ENCODE measurements at places on chromosomes 3 and 15.

DNA sequence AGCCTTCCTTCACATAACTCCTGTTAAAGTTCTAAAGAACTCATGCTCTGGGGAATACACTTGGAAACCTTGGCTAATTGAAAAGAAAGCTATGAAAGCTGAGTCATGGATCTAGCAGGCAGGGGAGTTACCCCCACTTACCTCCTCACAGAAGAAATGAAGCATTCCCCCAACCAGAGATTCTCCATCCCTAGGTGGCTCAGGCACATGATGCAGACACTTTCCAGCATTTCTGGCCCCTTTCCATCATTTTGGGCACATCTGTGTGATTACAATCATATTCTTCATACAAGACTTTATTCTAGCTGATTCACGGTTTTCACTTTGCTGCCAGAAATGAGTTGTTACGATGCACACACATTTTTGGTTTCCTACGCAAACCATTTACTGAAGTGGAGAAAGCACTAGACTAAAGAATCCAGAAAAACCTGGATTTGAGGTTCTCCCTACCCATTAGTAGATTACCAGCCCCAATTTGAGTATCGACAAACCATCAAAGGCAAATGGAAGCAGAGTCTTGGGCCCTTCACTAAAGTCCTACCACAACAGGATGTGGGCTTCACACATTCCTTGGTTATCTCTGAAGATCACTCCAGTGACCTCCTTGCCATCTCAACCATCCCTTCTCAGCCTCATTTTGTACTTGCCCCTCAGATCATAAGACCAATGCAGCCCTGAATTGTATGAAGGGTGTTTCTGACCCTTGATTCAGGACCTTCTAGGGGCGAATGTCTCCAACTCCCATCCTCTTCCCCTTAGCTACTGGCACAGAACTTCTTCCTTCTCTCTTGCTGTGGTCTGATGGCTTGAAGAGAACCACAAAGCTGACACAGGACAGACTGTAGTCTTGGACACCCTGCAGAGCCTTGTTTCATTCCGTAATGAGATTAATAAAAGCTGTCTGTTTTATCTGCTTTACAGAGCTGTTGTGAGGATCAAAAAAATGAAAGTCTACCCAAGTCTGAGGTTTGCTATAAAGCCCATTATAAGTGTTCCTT is 42.5 kb upstream of the SNRK start:
- DNase-seq: no peak

- no peak for DNase-seq
These were observed 23.4 kb downstream of the PARP16 start for GRCh38 chr15:65263313-65263712.

DNA sequence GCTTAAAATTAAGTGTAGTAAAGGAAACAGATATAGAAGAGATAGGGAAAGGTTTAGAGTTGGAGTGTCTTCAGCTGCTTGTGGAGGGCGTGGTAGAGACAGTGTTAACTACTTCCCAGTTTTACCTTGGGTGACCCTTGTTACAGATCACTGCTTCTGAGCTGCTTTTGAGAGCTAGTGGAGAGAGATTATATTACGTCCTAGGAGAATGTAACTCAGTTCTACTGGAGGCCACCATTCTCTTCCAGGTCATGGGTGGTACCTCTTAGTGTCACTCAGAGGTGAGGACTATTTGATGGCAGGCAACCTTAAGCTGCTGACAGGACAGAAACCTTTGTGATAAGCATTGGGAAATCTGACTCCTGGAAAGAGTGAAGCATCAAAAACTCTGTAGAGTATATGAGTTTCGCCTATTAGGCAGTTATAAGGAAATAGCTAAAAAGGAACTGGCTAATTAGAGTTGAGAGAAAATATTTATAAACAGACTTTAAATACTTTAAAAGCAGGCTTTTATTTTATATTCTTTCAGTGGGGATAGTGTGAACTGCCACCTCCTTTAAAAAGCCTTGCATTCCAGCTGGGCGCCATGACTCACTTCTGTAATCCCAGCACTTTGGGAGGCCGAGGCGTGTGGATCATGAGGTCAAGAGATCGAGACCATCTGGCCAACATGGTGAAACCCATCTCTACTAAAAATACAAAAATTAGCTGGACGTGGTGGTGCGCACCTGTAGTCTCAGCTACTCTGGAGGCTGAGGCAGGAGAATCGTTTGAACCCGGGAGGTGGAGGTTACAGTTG is 106.5 kb downstream of the ZNF609 start:
- no peak for DNase-seq

DNA sequence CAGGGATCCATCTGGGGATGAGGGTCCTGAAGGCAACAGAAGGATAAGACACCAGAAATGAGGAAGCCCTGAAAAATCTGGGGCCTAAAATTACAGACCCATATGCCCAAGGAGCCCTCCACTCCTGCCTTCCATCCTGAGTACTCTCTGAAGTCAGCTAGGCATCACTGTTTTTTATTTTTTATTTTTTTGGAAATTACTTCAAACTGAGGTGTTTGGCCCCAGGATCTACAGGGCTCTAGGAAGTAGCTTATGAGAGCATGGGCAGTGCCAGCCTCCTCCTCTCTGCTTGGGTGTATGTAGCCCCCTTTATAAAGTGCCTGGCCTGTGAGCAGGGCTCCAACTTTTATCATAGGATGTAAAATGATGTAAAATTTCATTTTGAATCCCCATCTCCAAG is 7.9 kb downstream of the EPB42 start:
- DNase-seq: no peak

- no peak for DNase-seq
These were observed 52.6 kb downstream of the FBN1 start for GRCh38 chr15:48592933-48593332.

DNA sequence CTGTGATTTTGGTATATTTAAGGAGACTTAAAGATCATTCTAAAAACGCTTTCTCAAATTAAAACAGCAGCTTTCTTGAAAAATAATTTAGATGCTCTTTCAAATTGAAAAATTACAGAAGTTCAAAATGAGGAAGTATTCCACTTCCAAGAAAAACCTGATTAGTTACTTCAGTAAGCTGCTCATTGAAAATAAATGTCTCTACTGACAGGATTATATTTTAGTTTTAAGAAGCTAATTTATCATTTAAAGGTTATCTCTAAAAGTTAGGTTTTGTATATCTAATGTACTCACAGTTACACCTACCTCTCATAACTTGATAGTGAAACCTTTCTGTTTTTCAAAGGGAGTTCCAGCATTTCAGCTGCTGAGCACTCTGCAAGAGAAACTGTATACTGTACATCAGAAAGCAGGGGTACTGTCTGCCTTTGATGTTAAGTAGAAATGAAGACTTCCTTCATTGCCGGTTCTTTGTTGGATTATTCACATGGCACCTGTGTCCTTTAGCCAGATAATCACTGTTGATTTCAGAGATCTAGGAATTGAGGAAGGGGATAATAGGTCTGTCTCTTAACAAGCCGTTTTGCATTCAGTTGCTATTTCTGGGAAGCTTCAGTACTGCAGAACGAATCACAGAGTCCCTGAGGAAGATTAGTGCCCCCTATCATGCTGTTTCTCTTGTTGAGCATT is 161.6 kb downstream of the TCF12 start:
- DNase-seq: no peak

- no peak for DNase-seq
These were observed 8.1 kb downstream of the FAM3D start for GRCh38 chr3:58658508-58658907.

DNA sequence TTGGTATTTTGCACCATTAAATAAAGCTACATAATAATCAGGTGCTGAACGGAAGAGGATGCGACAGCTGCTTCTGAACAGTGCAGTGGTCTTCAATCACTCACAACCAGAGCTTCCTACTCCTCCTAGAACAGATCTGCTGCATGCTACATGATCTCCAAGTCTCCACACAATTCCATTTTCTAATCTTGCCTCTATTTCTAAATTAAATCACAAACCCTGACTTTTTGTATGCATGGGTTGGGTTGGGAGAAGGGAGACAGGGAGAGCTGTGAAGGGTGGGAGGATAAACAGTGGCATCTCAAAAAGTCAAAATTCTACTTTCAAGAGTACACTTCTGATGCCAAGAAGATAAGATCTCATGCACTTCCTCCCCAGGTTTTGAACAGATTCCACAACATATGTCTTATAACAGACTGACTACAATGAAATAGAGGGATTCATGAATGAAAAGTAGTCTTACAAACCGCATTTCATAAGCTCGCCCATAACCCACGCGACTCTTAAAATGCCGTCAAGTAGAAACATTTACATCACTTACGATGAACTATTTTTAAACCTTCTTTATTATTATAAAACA is 57.2 kb downstream of the CHSY1 start:
- no peak for DNase-seq

Data from HuH-7.5 (cell line).